ENCODE measurements at places on chromosomes 3 and 15. TPM values are rescaled to one million over a fixed set of nuclear protein-coding genes. Genes with fewer than 3 reads are reported as not detected.

DNA sequence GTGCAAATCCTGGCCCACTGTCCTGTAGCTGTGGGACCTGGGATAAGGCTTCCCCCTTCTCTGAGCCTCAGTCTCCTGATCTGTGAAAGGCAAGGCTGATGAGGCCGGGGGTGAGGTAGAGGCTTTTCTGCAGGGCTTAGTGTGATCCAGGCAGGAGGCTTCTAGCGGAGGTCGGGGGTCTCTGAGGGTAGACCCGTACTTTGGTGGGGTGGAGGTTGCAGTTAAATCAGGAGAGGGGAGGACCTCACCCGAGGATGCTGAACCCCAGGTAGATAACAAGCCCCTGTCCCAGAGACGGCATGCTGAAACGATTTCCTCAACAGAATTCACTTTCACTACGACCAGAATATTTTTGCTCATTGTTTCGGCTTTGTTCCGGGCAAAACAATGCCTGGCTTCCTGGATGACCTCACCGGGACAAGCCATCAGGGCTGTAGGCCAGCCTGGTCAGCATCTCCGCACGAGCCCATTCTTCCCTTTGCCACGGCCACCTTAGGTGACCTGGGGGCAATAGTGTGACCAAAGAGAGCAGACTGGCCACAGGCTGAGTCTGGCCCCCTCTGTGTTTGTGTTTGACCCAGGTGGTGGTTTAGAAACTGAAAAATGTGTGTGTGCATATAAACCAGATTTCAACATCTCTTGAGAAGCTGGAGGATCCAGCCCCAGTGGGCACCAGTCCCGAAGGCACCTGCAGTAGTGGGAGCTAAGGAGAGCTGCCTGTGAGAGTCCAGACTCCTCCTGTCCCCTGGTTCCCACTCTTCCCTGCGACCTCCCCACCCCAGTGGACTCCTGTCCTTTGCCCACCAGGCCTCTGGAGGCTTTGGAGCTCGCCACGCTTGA, 33.0 kb downstream of the SLC6A6 start:
- no peak for DNase-seq

GRCh38 chr3:184563941-184564684, 2.5 kb downstream of the EPHB3 start:
- DNase-seq: no peak

- DNase-seq: no peak
Measured at GRCh38 chr3:72085036-72085435, 300.1 kb upstream of the PROK2 start.

GRCh38 chr3:180940826-180941225, 28.4 kb downstream of the FXR1 start:
- DNase-seq: no peak

DNA sequence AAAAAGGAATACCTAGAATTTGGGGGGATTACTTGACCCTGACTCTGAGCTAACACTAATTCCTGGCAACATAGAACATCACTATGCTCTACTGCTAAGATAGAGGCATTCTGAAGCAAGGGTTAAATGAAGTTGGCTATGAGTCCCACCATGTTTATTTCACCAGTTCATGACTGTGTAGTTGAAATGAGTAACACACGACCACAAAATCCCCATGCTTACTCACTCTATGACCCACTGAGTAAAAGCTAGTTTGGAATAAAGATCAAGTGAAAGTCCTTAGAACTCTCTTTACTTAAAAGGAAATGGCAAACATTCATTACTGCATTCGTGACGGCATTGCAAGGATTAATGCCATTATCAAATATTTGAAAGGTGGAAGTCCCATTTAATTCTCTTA, 47.4 kb downstream of the MRPL46 start:
- no peak for DNase-seq

The ZNF662 gene
- 17.6 TPM for total RNA-seq

The ATP6V1A gene
- 23.0 TPM for total RNA-seq

The KLF15 gene
- total RNA-seq: 1.2 TPM

GRCh38 chr3:176046703-176047102, 1150.6 kb downstream of the TBL1XR1 start:
- no peak for DNase-seq

DNA sequence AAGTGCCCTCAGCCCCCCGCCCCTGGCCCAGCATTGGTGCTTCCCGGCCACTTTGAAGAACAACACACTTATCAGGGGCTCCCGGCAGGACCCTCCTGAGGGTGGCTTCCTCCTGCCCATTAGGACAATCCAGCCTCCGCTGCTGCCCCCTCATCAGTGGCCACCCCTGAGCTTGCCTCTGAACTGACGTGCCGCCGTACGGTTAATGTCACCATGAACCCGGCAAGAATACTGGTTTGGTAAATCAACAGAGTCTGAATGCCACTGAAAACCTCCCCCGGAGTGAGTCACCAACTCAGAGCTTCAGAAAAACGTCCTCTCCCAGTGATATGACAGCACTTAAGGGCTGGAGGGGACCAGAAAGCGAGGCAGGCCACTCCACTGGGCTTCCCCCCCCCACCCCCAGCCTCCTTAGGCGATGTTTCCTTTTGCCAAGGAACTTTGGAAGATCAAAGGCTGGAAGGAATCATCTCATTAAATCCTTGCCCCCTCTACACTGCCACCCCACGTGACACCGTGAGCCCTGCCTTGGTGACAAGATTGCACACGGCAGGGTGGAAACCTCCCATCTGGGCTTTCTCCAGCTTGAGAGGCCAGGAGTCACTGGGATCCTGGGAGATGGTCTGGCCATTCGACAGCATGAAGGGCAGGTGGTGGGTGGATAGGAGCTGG, 142.1 kb downstream of the NUP210 start:
- no peak for DNase-seq

The ZSCAN29 gene
- 40.2 TPM for total RNA-seq

The RAD18 gene
- 18.0 TPM for total RNA-seq

The TJP1 gene
- not detected for total RNA-seq

The MEGF11 gene
- not detected for total RNA-seq

- no peak for DNase-seq
Measured at GRCh38 chr15:32688151-32688639, 29.6 kb upstream of the GREM1 start.

DNA sequence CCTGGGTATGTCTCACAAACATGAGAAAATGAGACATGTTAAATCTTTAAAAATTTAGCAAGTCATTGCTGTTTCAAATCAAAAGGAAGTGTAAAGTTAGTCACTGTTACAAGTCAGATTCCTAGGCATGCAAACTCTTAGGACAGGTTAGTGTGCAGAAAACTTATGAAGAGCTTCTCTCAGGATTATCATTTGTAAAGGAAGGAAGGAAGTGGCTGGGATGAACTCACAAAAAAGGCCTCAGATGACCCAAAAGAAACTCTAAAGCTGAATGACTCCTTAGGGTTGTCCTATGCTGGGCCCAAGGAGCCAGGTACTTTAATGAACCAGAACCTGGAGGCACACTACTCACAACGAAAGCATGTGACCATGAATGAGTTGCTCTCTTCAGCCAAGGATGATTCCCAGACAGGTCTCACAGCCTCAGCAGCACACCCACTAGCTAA, 25.0 kb downstream of the MSL2 start:
- DNase-seq: no peak

- peak; percentile 53 for DNase-seq
Measured at GRCh38 chr15:57559875-57560274, 31.8 kb upstream of the MYZAP start.
